ENCODE measurements at places on chromosomes 7 and 10.

GRCh38 chr7:55202150-55202913 is 162.8 kb upstream of the LANCL2 start:
- DNase-seq, result no peak

- no peak for DNase-seq
These were observed 197.4 kb downstream of the KBTBD2 start for GRCh38 chr7:32694182-32694581.

GRCh38 chr10:89426230-89426868 is 12.0 kb downstream of the IFIT5 start:
- peak; percentile 51 for DNase-seq

GRCh38 chr10:92181575-92181974 is 109.3 kb downstream of the CPEB3 start:
- DNase-seq, result peak; percentile 1

- DNase-seq, result no peak
These were observed 20.4 kb downstream of the IGF2BP3 start for GRCh38 chr7:23449941-23450340.

DNA sequence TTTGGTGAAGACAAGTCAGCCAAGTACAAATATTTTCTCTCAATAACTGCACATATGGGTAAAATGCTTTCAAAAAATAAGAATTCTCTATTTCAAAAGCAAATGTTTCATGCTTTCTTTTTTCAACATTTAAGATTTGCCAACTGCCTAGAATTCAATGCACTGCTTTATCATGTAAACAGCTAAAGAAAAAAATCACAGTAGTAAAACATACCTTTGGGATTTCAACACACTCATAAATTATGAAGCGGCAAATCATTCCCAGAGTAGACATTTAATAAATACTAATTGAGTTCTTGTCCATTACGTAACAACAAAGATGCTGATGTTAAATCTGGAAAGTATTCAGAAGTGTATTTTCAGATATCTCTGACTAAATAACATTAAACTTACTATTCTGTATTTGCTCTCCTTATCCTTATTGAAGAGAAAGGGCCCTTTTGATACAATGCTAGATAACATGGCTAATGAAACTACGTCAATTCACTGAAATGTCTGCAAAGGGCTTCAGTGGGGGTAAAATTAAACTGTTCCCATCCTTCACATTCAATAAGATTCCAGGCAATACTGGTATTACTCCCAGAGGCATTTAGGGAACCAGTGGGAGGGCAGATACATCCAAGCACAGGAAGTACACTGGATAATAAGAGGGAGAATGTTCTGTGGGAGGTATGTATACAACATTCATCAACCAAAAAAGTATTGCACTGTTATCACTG is 13.9 kb downstream of the NAPEPLD start:
- no peak for DNase-seq

DNA sequence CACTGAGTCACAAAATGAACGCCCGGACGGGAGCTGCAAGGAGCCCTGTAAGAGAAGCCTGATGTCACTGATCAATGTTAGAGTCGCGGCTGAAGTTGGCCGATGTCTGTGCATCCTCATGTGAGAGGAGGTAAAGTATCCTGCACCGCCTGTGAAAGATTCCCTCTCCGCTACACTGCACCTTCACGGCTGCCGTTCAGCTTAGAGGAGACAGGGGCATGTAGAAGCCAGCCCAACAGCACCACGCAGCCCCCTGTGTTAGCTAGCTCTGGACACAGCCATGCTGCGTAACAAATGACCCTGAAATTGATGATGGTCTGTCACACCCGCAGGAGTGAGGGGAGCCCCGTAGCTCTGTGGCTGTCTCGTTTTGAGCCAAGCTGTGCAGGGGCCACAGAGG is 81.5 kb upstream of the DIP2C start:
- DNase-seq, result no peak

GRCh38 chr7:157329447-157329846 is 7.4 kb upstream of the DNAJB6 start:
- DNase-seq, result no peak

GRCh38 chr7:151198945-151199848 is 11.1 kb downstream of the H2BK1 start:
- DNase-seq, result no peak

GRCh38 chr10:132562177-132562915 is 24.8 kb downstream of the INPP5A start:
- DNase-seq, result no peak

GRCh38 chr10:36416513-36416912 is 708.9 kb upstream of the ANKRD30A start:
- no peak for DNase-seq

DNA sequence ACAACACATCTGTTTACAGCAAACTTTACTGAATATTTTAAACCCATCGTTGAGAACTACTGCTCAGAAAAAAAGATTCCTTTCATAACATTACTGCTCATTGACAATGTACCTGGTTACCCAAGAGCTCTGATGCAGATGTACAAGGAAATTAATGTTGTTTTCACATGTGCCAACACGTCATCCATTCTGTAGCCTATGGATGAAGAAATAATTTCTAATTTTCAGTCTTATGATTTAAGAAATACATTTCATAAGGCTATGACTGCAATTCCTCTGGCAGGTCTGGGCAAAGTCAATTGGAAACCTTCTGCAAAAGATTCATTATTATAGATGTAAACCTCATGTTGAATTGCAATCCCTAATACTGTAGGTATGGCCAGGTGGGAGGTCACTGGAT is 16.7 kb upstream of the CNNM1 start:
- DNase-seq, result no peak

DNA sequence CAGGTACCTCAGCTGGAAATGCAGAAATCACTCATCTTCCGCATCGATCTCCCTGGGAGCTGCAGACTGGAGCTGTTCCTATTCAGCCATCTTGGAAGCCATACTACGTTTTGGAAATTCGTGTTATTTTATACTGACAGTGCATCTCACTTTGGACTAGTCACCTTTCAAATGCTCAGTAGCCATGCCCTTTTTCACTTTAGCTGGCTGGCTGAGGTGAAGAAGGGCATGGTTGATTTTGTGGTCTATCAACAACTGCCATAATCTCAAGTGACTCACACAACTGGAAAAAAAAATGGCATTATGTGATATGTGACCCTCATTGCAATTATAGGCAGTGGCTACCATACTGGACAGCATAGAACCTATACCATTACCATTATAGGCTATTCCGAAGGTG is 100.5 kb downstream of the CCDC71L start:
- no peak for DNase-seq

DNA sequence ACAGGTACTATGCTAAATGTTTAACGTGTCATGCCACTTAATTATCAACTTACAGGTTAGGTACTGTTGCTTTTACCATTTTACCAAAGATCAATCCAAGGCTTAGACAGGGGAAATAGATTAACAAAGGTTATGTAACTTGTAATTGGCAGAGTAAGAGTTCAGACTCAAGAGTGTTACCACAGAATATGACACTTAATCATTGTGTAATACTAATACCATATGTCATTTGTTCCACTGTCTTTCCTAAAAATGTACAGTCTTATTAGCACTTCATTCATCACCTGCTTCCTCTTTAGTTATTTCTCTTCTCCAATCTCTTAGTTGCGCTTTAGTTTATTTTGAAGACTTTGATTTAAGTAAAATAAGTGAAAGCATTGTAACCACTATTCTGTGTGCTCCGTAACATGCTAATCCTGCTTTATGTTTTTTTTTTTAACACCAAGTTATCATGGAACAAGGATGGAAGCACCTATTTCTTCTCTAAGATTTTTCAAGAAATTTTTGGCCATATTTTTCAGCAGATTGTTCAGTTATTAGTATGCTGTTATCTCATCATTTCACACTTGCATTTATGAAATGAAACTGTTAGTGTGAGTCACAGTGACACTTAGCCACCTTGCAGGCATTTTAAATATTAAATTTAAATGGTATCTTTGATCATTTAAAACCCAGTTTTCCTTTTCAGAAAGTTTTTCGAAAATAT is 197.3 kb downstream of the PHF14 start:
- no peak for DNase-seq

- DNase-seq, result peak; percentile 68
These were observed 135.9 kb downstream of the CUX1 start for GRCh38 chr7:101953248-101953819.
